ENCODE measurements at places on chromosomes 7 and 10.

DNA sequence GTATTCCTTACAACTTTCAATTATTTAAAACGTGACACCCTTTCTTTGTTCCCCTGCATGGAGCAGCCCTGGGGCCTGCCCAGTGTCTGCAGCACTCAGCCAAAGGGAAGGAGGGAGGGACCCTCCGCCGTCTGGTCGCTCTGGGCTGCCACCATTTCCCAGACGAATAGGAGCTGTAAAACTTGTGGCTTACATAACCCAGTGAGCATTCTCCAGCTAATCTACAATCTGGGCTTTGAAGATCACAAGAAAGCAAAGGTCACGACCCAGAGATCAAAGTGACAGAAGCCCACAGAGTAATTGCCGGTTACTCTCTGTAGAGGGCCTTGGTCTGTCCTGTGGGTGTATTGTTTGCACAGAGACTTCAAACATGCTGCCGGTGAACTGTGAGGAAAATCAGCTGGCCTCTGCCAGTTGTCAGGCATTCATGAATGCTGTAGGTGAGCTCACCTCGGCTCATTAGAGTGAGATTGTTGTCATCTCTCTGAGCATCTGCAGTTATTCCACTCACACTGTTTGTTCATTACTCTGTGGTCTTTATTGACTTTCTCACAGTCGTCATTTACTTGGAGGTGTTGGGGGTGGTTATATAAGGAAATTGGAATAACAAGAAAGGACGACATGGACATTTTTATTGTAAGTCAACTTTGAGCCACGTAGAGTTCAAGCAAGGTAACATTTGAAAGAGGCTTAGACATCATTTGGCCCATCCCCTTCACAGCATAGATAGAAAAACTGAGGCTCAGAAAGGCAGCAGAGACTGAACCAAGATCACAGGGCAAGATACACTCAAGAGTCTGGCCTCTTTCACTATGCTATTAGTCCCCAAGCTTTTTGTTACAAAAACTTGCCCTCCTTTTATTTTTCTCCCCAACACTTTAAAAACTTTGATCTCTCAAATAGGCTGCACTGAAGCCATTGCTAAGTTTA lies 619.8 kb downstream of the LRMDA start:
- DNase-seq: no peak

GRCh38 chr7:124462249-124462648 lies 303.3 kb downstream of the GPR37 start:
- no peak for DNase-seq

DNA sequence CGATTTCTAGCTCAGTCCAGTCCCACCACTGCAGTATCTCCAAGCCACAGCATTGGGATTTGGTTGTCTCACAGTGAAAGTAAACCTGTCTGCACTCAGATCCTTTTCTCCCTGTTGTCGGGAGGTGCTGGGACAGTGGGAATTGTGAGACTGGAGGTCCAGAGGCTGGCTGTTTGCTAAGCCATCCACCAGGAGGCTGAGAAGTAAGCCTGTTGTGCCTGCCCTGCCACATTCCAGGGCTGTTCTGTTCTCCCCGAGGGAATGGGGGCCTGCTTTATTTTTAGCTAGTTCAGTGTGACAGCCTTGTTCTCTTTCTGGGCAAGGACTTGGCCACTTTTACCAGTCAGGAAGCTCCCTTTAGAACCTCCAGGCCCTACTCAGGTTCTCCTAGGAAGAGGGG lies 54.9 kb downstream of the HK1 start:
- no peak for DNase-seq

GRCh38 chr10:126109893-126110292 lies 213.5 kb downstream of the FANK1 start:
- DNase-seq: no peak

DNA sequence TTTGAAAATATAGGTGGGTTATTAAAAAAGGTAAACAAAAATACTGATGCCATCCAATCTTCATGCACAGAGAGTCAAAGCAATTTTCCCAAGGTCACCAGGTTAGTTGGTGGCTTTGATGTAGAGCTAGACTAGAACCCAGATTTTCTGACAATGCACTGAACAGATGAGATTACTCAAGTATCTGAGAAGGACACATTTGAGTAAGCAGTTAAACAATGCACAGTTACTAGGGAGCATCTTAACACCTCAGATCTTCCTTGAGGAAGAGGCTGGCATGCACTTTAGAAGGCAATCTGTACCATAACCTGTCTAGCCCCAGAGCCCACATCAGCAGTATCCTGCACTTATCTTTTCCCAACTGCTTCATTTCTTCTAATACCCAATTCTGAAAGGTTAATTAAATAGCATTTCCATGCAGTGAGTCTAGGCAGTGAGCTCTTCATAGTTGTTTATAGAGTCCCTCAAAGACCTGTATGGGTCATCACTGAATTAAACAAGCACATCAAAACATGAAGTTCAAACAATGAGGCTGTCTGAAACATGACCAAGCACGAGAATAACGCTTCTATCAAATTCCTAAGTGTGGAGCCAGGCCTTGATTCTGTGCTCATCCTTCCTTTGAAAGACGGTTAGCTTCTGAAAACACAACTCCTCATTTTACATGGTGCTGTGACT lies 38.2 kb upstream of the ANK3 start:
- no peak for DNase-seq

Measured in vagina (tissue), 2 donors.